Aortic smooth muscle cell (primary cell): ENCODE measurements at places on chromosomes 1 and 21. TPM values are rescaled to one million over a fixed set of nuclear protein-coding genes. Genes with fewer than 3 reads are reported as not detected.

The PLEKHA6 gene
- total RNA-seq: 0.31 and 1.5 TPM in 2 replicates

The FAM72B gene
- 1.9 and 3.3 TPM in 2 replicates for total RNA-seq

The UTS2 gene
- total RNA-seq: not detected in 2 replicates

The DCDC2B gene
- not detected in 2 replicates for total RNA-seq

The GJA5 gene
- total RNA-seq: 0.31 and 1.5 TPM in 2 replicates
